ENCODE measurements at places on chromosomes 5 and 9. TPM values are rescaled to one million over a fixed set of nuclear protein-coding genes. Genes with fewer than 3 reads are reported as not detected.

- DNase-seq, result no peak
These were observed 78.2 kb downstream of the CYFIP2 start for GRCh38 chr5:157343842-157344790.

GRCh38 chr5:106675687-106676086, 995.0 kb downstream of the EFNA5 start:
- DNase-seq, result no peak

DNA sequence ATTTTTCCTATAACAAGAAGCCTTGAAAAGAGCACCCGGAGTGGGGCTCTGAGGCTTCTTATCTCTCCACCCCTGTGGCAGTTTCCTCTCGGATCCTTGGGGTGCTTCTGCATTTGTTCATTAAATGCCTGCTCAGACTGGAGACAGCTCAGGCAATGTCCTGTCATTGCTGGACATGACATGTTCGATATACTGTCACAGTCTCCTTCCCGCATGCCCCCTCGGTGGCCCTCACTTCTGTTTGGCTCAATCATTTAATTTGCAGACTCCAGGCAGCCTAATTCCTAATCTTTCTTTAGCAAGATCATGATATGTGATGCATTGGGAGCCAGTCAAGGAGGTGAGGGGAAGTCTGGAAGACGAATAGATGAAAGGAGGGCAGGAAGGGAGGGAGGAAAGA, 37.5 kb upstream of the CPEB4 start:
- DNase-seq, result no peak

- DNase-seq, result peak; percentile 78
These were observed 141.5 kb upstream of the FSTL4 start for GRCh38 chr5:133753856-133754255.

GRCh38 chr9:135588886-135589595, 27.5 kb downstream of the PAEP start:
- DNase-seq, result no peak

DNA sequence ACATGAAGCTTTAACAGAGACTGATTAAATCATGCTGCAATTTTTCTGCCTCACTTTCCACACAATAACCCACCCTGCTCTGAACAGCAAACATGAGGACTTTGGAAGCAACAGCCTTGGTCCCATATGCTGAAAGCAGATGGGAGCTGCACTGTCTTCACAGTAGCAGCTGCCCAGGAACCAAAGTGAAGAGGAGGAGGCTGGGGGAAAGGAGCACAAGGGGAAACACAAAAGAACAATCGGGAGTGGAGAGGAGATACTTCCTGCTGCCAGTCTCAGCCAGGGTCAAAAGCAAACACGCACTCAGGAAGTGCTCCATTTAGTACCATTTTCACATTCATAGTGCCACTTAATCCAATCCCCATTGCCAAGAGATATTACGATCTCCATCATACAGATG, 183.3 kb upstream of the PUM3 start:
- no peak for DNase-seq

GRCh38 chr5:119290161-119290569, 65.7 kb upstream of the TNFAIP8 start:
- no peak for DNase-seq

- DNase-seq, result no peak
These were observed 1.5 kb downstream of the CDH6 start for GRCh38 chr5:31194892-31195555.

The PCDHGA4 gene
- 4.8 TPM for total RNA-seq

Measured in RPMI7951 (cell line).